Foreskin keratinocyte (primary cell): ENCODE measurements at places on chromosomes 11 and 22. TPM values are rescaled to one million over a fixed set of nuclear protein-coding genes. Genes with fewer than 3 reads are reported as not detected.

Gene APLNR
- polyA plus RNA-seq, result not detected in 2 replicates

Gene MAPK8IP2
- 0.30 and 0.31 TPM in 2 replicates for polyA plus RNA-seq

Gene PKP3
- polyA plus RNA-seq, result 149 and 165 TPM in 2 replicates

Gene ACTN3
- not detected in 2 replicates for polyA plus RNA-seq

Gene UQCC3
- polyA plus RNA-seq, result 23.0 and 24.4 TPM in 2 replicates

Gene CLTCL1
- polyA plus RNA-seq, result 5.8 and 6.3 TPM in 2 replicates

Gene DGCR6
- polyA plus RNA-seq, result 0.42 and 0.87 TPM in 2 replicates

Gene APIP
- polyA plus RNA-seq, result 13.9 and 15.9 TPM in 2 replicates

Gene ENTHD1
- not detected in 2 replicates for polyA plus RNA-seq

DNA sequence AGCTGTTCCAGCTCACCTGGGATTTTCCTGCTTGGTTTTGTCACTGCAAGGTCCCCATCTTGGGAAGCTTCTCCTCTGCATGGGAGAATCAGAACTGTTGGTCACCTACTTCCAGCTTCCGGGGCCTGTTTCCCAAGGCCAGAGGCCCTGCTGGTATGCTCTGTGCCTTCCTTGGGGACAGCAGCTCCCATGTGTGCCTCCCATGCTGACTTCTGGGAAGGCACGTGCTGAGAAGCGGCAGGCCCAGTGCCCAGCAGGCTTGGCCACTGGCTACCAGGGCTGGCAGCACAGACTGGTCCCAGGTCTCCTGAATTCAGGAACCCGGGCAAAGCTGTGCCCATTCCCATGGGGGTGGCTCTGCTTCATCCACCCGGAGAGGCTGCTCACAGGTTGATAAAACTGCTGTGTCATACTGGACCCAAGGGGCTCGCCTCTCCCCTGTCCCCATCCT is 33.8 kb downstream of the MYEOV start:
- DNase-seq, result no peak

- no peak for DNase-seq
Measured at GRCh38 chr22:42384506-42384905, 47.7 kb downstream of the NFAM1 start.

- no peak for DNase-seq
Measured at GRCh38 chr11:1827931-1828330, 6.9 kb upstream of the SYT8 start.

- no peak for DNase-seq
Measured at GRCh38 chr22:49483946-49484345, 343.7 kb downstream of the BRD1 start.

GRCh38 chr22:35627267-35628041 is 10.3 kb upstream of the MB start:
- DNase-seq, result peak; percentile 78

GRCh38 chr11:90250970-90251369 is 28.1 kb upstream of the CHORDC1 start:
- DNase-seq, result no peak

GRCh38 chr11:68976095-68976494 is 4.7 kb downstream of the MRGPRD start:
- DNase-seq, result no peak

DNA sequence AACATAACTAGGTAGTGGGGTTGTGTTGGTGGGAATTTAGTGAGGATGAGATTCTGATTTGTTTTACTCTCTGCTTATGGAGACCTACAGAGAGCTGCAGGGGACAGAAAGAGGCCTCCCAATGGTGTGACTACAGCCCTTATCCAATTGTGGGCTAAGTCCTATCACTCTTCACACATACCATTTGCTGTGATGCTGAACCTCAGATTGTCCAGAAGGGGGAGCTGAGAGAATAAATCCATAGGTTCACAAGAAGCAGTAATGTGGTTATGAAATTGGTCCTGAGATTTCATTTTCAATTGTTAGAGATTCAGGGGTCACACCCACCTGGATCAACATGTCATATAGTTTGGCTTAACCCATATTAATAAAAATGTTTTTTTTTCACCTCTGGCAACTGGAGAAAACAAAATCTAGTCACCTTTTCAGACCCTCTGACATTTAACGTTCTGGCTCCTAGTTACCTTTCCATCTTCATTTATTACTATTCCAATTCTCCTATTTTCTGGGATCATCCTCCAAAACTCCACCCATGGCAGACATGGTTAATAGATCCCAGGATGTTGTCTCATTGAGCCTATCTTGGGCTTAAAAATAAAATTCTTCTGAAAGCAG is 53.3 kb upstream of the PTPN5 start:
- no peak for DNase-seq

DNA sequence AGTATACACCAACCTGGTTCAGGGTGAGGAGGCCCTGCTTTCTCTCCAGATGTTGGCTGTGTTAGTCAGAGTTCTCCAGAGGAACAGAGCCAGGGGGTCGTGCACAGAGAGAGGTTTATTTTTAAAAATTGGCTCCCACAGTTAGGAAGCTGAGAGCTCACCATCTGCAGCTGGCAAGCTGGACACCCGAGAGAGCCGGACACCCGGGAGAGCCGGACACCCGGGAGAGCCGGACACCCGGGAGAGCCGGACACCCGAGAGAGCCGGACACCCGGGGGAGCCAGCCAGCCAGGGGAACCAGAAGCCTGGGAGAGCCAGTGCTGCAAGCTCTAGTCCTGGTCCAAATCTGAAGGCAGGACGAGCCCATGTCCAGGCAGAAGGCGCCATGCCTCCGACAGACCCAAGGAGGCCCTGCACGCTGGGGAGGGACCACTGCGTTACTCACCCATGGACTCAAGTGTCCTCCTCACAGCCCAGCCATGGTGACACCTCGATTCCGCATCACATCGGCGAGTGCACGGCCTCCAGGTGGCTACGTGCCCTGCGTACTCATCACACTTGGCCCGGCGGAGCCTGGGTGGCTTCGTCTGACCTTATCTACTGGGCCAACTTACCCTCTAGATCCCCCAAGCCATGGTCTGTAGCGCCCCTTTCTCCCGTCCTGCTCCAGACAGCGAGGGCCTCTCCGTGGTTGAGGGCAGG is 99.0 kb downstream of the BRD1 start:
- no peak for DNase-seq

DNA sequence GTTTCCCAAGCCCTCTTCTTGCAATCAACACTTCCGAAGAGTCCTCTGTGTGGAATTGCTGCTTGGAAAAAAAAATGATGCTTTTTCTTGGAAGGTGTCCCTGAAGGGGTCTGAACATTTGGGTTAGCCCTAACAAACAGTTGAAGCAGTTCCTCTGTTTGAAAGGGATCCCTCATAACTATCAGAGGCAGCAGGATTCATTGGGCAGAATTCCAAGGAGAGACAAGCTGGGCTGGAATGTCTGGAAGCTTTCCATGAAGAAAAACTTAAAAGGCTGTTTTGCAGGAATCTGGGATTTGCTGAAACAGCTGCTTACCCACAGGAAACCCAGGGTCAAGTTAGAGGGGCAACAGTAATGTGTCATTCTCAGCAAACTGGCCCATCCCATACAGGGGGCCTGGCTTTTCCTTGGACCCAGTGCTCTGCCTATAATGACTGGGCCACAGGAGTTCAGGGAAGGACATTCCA is 3.1 kb downstream of the CSNK2A3 start:
- DNase-seq, result no peak

GRCh38 chr11:88188251-88188931 is 13.1 kb upstream of the RAB38 start:
- no peak for DNase-seq

- DNase-seq, result peak; percentile 98
Measured at GRCh38 chr11:96122601-96123074, 198.7 kb upstream of the MTMR2 start.

DNA sequence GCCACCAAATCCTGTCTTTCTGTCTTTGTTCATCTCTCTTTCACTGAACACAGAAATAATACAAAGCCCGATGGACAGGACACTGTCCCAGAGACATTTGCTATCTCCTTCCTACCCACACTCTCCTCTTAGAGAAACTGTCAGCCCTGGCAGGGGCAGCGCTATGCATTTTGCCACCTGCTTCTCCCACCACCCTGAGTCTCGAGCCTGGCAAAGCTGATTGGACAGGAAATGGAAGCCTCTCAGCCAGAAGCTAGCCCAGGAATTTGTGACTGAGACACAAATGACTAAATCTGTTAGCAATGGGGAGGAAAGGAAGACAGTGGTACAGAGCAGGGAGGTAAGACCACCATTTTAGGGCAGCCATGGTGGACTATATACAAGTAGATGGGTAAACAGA is 14.9 kb upstream of the GALNT18 start:
- no peak for DNase-seq

GRCh38 chr11:82183346-82183745 is 550.3 kb downstream of the FAM181B start:
- DNase-seq, result no peak

GRCh38 chr22:23763579-23763945 is 772 bp downstream of the C22orf15 start:
- no peak for DNase-seq

GRCh38 chr11:61760946-61761345 is 8.5 kb downstream of the MYRF start:
- DNase-seq, result no peak

GRCh38 chr22:30005213-30005857 is 74.9 kb upstream of the HORMAD2 start:
- DNase-seq, result no peak

DNA sequence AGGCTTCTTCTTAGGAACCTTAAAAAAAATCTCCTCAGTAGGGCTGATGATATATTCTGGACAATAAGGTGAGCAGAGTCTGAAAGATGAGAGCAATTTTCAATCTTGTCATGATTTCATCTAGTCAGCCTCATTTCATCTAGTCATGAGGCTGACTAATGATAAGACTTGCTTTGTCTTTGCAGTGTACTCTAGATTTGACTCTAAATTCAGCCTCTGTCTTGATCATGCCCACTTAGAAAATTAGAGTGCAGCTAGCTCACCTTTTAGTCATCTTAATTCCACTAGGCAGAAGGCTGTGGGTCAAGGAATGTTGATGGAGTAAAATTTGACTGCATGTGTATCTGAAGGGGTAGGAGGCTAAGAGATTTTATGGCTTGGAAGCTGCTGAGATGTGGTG is 5.5 kb downstream of the EHF start:
- DNase-seq, result peak; percentile 90

DNA sequence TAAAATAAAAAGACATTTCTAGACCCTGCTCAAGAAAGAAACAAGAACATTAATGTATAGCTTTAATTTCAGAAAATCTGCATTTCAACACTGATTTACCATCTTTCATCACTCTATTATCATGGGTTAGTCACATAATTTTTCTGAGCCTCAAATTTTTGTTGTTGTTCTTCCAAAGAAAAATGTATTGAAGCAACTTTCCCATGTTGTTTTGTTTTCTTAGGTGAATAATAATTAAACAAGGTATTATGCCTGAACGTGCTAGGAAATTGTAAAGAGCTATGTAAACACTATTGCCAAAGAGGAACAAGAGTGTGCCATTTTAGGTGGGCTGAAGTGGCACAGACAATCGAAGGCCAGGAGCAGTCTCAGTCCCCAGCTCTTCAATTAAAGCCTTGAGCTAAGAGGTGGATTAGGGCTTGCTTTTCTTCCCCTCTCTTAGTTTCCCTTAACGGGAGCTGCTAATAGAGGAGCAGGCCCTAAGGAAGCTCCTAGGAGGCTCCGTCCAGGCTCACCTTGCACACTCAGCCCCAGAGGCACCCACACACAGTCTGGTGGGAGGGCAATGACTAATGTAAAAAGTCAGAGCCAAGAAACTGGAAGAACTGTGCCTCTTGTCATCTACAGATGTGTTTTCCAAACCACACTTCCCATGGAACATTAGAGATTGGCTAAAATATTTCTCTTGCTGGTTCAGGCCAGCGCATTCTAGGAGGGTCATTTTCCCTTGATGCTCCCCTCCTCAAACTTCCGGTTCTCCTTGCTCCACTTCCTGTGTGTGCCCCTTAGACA is 8.8 kb upstream of the UBASH3B start:
- DNase-seq, result no peak

DNA sequence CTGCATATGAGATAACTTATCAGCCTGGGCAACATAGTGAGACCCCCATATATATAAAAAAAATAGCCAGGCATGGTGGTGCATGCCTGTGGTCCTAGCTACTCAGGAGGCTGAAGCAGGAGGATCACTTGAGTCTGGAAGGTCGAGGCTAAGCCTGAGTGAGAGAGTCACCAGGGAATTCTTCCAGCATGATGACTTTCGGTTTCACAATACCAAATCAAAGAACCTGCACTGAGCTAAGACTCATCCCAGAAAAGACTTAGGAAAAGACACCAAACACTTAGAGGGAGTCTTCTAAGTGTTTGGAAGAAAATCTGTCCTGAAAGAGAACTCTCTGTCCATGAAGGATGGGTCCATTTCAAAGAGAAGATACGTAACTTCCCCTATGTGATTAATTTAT is 12.7 kb downstream of the STK33 start:
- no peak for DNase-seq

DNA sequence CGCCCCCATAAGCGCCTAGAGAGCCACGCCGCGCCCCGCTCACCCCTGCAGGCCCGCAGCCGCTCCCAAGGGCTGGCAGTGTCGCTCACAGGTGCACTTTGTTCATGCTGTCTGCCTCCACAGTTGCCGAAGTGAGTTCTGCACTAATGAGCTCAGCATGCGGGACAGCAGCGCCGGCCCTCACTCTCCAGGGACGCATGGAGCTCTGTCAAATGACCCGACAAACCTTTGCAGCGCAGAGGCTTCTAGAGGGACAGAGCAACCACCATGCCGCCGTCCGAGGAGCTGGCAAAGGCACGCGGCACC is 170.7 kb downstream of the OPCML start:
- no peak for DNase-seq

DNA sequence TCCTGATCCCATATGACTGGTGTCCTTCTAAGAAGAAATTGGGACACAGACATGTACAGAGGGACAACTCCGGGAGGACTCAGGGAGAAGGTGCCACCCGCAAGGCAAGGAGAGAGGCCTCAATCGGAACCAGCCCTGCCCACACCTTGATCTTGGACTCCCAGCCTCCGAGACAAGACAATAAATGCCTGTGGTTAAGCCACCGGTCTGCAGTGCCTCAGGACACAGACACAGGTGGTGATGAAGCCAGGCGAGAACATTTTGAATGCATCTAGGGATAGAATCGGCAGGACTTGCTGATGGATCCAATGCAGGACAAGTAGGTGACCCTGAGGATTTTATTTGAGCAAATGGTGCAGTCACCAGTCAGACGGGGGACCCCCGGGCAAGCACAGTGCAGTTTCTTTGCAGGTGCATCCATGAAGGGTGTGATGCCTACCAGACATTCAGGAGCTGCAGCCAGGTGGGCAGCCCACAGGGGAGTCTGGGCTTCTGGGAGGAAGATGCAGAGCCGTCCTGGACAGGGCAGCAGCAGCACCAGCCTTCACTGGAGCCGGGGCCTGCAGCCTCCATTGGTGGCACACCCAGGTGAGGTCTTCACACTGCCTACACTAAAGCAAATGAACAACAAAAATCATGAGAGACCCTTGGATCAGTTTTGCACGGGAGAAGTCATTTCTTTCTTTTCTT is 20.2 kb upstream of the SEPTIN5 start:
- no peak for DNase-seq

- DNase-seq, result no peak
Measured at GRCh38 chr11:72969894-72970335, 155.7 kb downstream of the ATG16L2 start.

GRCh38 chr11:31702966-31703365 is 108.2 kb downstream of the PAX6 start:
- DNase-seq, result no peak

- DNase-seq, result no peak
Measured at GRCh38 chr11:58957922-58958321, 18.6 kb downstream of the GLYATL1 start.
